ENCODE measurements at places on chromosomes 6 and 20.

- no peak for DNase-seq
Measured at GRCh38 chr6:52746213-52746612, 17.1 kb downstream of the GSTA2 start.

DNA sequence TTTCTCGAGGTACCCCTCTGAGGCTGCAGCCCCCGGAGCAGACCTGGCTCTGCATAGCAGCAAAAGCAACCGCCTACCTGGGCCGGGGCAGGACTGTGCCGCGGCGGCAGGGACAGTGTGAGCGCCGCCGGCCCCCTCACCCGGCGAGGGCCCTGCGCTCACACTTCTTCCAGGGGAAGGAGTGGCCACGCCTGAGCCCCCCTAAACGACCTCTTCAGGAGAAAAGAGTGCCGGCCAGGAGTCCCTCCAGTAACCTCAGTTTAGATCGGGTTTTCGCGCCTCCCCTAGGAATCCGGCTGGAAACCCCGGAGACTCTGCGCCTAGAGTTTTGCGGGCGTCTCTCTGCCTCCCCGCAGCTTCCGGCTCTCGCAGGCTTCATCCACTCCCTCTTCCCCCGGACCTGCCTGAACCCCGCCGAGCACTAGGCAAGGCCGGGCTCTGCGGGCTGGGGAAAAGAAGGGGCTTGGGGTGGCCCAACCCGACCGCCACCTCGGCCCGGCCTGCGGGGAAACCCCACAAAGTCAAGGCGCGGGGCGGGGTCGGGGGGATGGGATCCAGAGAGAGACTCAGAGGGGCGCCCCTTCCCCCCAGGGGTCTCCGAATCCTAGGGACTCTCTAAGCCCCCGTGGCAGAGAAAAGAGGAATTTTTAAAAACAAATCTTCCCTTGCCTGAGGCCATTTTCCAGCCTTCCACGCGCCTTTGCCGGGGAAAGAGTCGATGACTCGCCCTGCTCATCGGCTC is 558 bp downstream of the LINC00237 start:
- DNase-seq, result no peak

- DNase-seq, result no peak
Measured at GRCh38 chr20:41178904-41179432, 41.6 kb downstream of the PLCG1 start.

- DNase-seq, result no peak
Measured at GRCh38 chr20:2518558-2518957, 9.8 kb upstream of the ZNF343 start.

DNA sequence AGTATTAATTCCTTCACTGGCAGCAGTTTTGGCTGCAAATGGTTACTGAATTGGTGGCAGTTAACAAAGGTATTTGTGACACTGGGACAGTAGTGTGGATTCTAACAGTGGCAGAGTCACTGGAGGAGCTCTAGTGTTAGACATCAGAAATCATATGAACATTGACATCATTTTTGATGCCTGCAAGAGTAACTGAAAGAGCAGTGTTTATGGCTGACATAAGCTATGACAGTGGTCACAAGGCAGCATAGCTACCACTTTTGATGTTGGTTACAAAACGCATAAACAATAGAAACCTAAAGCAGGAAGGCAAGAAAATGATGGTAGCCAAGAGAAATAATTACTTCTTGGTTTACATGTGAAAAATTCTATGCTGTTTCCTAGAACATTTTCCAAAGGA is 326.7 kb upstream of the MAN1A1 start:
- no peak for DNase-seq

- no peak for DNase-seq
Measured at GRCh38 chr6:3433005-3433404, 23.8 kb downstream of the SLC22A23 start.

DNA sequence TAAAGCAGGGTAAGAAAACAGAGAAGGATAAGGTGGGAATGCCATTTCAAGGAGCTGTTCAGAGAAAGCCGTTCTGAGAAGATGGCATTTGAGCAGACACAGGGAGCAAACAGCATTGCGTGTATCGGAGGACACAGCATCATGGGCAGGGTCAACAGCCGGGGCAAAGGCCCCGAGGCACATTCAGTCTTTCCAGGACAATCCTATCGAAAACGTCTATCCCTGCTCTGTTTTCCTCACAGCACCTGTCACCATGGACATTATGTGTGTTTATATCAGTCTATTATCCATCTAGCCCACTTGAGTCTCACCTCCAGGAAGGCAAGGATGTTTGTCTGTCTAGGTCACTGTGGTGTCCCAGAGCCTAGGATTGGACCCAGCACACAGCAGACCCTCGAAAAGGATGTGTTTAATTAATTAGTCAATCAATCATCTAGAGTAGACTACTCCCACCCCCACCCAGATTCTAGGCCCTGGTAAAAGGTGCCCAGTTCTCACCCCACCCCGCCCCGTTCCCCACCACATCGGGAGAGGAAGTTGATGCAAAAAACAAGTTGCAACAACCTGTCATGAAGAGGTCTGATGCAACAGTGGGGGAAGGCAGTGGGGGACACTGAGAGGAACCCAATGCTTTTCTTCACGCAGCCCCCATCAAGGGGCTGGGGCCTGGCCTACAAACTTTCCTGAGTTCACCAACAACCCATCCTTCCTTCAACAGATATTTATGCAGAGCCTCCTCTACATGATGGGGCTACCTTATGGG is 66.6 kb downstream of the PREX1 start:
- DNase-seq, result no peak

DNA sequence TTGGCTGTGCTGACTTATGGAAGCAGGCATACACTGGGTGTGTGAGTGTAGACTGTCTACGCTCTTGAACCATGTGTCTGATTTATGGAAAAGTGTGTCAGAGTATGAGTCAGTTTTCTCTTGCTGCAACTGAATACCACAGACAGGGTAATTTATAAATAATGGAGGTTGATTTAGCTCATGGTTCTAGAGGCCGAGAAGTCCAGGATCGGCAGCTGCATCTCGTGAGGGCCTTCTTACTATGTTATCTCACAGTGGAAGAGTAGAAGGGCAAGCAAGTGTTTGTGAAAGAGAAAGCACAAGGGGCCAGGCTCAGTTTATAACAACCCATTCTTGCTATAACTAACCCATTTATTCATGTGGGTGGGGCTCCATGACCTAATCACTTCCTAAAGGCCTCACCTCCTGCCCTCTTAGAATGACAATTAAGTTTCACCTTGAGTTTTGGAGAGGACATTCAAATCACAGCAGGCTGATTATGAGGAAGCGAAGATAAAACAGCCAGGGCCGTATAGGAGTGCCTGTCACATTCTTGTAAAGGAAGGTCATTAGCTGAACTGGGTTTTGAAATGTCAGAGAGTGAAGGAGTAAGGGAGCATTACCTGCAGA is 6.7 kb downstream of the GPR31 start:
- DNase-seq, result no peak

GRCh38 chr20:1362484-1362883 is 30.4 kb downstream of the FKBP1A start:
- no peak for DNase-seq

GRCh38 chr20:49384437-49385434 is 97.7 kb downstream of the KCNB1 start:
- DNase-seq, result peak; percentile 29

GRCh38 chr6:97214671-97215070 is 68.3 kb downstream of the MMS22L start:
- no peak for DNase-seq

- DNase-seq, result no peak
Measured at GRCh38 chr20:40632346-40632976, 56.6 kb downstream of the MAFB start.

GRCh38 chr6:106194949-106195921 is 109.1 kb downstream of the PRDM1 start:
- no peak for DNase-seq

- DNase-seq, result no peak
Measured at GRCh38 chr20:62575976-62576722, 66.2 kb upstream of the SLCO4A1 start.

DNA sequence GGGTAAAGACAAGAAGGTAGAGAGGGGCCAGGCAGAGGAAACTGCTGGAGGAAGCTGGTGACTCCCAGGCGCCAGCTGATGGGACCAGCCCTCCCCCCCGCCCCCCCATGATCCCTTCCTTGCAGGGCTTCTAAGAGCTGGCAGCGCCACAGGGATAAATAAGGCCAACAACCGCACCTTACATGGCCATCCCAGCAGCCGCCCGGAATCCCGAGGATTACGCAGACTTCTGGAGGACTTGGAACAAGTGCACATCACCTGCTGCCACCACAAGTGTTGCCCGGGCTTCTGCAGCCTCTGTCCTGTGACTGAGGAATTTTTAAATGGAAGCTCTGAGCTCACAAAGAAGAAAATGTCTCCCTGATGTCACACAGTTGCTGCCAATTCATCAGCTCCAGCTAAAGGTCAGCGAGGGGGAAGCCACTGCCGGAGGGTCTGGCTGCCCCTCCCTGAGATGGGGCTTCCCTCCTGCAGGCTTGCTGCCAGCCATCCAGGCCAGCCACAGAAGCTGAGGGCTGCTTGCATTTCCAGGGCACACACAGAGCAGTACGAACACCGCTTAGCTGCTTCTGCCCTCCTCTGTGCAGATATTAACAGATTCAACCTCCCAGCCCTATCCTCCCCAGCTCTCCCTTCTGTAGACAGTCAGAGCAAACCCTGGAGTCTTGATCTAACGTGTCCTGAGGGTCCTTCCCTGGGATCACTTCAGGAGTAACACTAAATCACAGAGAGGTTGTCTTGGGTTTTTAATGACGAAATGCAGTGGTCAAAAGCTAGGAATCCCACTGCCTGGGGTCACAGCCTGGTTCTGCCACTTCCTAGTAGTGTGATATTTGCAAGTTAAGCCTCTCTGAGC is 38.6 kb upstream of the PIM1 start:
- DNase-seq, result no peak

- no peak for DNase-seq
Measured at GRCh38 chr6:7042056-7042653, 65.6 kb upstream of the RREB1 start.

DNA sequence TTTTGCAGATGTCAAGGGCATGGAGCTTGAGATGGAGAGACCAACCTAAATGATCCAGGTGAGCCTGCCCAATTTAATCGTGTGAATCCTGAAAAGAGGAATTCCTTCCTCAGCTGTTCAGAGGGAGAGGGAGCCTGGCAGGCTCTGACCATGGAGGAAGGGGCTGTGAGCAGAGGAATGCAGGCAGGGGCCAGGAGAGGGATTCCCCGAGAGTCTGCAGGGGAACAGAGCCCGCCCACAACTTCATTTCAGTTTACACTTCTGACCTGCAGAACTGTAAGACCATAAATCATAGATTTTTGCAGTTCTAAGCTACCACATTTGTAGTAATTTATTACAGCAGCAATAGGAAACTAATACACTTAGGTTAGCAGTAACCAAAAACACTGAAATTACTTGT is 164.1 kb downstream of the TBXT start:
- no peak for DNase-seq

GRCh38 chr20:5513975-5514516 is 197.3 kb upstream of the PROKR2 start:
- no peak for DNase-seq

DNA sequence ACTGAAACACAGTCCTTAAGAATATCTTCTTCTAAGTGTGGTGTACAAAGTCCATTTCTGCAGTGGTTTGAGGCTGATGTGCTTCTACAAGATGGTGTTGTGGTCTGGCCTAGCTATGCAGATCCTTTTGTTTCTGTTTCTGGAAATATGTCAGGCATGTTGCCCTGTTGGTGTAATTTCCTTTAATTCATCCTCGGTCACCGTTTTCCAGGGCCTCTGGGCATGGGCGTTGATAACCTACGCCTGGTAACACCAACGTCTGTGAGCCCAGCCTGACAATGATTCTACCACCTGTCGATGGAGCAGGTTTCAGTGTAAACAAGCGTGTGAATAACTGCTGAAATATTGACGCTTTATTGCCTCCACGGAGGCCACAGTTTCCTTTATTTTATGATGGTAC is 33.3 kb upstream of the AFDN start:
- no peak for DNase-seq

DNA sequence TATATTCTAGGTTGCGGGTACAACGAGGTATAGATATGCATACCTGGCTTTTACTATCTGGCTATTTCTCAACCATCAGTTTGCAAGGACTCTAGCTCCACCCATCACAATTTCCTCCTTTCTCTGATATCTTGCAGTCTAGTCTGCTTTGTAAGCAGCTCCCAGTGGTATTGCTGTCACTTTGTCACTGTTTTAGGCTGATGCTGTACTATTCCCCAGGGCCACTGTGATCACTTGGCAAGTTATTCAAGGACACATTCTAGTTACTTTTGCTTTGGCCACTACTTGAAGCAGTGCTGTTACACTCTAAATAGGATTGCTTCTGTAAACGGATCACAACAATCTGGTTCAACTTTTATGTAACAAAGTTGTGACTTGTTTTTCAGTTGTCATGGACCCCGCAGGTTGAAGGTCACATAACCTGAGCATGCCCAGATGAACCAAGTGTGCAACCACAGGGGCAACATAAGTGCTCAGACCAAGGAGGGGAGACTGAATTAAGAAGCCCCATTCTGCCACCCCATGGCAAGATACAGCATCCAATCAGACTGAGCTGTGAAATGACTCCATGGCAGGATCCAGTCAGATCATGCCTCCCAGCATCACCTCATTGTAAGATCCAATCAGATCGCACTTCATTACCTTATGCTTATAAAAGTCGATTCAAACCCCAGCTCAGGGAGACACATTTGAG is 588.4 kb upstream of the CITED2 start:
- DNase-seq, result no peak

DNA sequence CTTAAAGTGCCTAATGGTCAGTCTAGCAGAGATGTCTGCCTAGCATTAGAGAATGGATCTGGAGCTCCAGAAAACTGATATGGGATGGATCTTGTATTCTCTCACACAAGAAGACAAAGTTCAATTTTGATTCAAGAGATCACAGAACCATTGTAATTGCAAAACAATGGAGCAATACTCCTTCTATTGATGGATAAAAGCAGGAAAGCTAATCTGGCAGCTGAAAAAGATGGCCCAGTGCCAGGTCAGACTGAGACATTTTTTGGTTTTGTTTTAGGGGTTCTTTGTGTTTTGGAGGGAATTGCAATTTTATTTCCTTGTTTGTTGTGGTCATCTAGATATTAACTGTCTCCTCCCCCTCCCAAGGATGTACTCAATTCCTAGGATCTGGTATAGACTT is 14.6 kb upstream of the ZNF133 start:
- no peak for DNase-seq

GRCh38 chr6:16058201-16058928 is 70.5 kb upstream of the MYLIP start:
- no peak for DNase-seq

- DNase-seq, result no peak
Measured at GRCh38 chr6:84825461-84825860, 61.1 kb upstream of the TBX18 start.

All from stimulated activated CD4-positive, alpha-beta T cell treated with anti-CD3 and anti-CD28 coated beads, Interleukin-2, amount 100 ng/mL, for 4 hours (primary cell).